Body of pancreas (tissue), 4 donors: ENCODE measurements at places on chromosomes 12 and 14. TPM values are rescaled to one million over a fixed set of nuclear protein-coding genes. Genes with fewer than 3 reads are reported as not detected.

DNA sequence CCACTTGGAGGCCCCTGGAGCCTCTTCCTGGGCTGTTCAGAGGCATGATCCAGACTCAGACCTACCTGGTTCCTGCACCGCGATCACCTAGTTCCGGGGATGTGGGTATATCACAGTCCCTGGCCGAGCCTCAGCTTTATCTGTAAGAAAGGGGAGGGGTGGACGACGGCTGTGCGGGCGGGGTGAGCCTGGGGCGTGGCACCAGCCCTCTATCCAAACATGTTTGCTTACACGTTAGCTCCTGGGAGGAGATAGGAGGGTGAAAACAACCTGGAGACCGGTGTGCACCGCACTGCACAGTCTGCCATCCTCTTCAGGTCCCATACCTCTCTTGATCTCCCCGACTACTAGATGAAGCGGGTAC is 1.2 kb downstream of the ANKRD9 start:
- peak; percentile 67 for DNase-seq

DNA sequence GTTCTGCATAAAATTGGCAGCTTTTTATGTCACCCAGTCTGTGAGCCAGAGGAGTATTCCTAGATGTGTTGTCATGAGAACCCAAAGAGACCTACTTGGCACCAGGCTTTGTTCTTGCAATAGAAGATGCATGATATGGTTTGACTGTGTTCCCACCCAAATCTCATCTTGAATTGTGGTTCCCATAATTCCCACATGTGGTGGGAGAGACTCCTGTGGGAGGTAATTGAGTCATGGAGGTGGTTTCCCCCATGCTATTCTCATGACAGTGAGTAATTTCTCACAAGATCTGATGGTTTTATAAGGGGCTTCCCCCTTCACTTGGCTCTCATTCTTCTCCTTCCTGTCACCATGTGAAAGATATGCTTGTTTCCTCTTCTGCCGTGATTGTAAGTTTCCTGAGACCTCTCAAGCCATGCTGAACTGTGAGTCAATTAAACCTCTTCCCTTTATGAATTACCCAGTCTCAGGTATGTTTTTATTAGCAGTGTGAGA is 572.0 kb upstream of the ATP2B1 start:
- no peak for DNase-seq

GRCh38 chr14:100652744-100653143 is 65.5 kb upstream of the BEGAIN start:
- no peak for DNase-seq

- DNase-seq = no peak
Observed at GRCh38 chr12:120013659-120014380, 24.8 kb downstream of the BICDL1 start.

- DNase-seq = peak; percentile 70
Observed at GRCh38 chr12:82527165-82527780, 159.4 kb upstream of the TMTC2 start.

DNA sequence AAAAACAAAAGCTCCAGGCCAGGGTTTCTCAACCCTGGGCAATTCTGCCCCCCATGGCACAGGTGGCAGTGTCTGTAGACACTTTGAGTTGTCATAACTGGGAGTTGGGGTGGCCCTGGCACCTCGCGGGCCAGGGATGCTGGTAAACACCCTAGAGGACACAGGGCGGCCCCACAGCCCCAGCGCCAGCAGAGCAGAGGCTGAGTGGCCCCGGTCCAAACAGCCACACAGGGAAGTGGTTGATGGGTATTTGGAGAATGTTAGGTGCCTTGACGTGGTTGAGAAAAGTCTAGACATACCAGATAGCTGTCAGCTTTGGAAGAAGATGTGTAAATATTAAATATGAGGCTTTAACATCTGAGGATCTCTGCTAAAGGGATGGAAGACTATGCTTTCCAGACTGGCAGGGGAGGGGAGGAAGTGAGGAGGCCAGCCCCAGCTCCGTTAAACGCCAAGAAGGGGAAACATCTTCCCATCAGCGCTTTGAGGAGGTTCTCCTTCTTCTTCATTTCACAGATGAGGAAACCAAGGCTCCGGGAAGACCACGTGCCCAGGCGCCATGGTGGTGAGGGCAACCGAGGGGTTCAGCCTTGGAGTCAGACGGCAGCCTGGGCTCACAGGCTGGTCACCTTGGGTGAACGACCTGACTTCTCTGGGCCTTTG is 103.7 kb downstream of the SCARB1 start:
- DNase-seq = no peak

- no peak for DNase-seq
Observed at GRCh38 chr12:45974171-45974719, 16.1 kb downstream of the SCAF11 start.

GRCh38 chr14:105425823-105426247 is 6.2 kb downstream of the MTA1 start:
- no peak for DNase-seq

GRCh38 chr14:81312289-81312876 is 87.7 kb downstream of the STON2 start:
- no peak for DNase-seq

DNA sequence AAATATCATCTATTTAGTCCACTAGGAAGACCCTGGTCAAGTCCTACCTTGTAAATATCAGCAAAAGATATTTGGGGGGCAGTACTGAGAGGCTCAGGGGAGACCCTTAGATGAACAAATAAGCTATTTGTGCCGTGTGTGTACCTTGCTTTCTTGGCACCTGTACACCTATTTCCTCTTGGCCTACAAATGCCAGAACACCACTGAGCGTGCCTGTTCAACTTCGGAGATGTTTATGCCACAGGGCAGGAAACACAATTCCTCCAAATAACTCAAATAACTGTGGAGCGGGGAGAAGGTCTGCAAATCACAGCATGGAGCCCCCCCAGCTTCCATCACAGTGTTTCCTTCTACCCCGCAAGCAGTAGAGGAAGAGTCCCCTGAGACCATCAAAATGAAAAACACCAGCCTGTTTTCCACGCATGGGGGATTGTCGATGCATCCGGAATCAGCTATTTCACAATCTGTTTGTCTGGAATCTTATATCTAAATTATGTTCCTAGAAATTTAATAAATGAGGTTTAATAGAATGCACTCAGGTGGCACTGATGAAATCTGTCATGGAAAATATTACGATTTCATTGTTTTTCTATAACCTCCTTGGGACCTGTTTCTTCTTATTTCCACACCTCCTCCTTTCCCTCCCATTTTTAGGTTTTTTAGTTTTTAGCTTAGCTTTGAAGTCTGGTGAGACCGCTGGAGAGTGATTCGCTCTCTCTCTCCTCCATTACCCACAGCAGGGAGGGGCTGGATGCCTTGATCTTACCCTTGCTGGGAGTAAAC is 254.0 kb upstream of the SRRM4 start:
- DNase-seq = no peak

- peak; percentile 66 for DNase-seq
Observed at GRCh38 chr12:49550693-49551252, 11.9 kb downstream of the KCNH3 start.

DNA sequence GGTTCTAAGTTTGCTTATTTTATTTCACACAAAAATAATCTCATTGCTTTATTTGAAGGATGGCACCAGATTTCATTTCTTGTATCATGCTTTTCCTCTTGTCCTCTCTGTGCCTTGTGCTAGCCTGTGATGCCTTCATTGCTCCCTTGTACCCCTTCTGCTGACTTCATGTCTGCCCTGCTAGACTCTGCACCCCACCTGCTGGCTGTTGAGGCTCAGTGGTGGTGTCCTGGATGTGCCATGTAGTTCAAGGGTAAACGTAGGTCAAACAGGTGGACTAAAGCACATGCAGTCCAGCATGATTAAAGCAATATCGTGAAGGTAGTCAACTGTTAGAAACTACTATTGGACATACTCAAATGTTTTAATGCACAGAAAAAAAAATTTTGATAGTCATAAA is 21.6 kb downstream of the MRPS35 start:
- DNase-seq = no peak

DNA sequence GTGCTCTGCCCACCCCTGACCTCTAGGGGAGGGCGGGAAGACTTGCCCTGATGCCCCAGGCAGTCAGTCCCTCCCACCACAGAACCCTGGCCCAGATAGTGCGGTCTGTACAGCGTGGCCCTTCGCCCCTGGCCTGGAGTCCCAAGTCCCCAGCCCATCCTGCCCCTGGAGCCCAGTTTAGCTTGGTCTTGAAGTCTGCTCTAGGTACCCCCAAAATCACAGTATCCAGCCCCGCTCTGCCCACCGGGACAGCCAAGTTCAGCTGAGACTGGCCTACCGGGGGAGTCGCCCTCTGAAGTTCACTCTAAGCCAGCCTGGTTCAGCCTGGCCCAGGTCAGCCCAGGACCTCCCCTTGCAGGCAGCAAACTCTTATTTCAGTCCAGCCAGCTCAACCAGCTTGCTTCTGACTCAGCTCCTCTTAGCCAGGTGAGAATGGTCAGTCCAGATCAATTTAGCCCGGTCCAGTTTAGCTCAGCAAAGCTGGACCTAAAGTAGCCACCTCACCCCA is 75.9 kb downstream of the TMEM121 start:
- DNase-seq = no peak

GRCh38 chr12:91846466-91847055 is 299.1 kb downstream of the BTG1 start:
- no peak for DNase-seq

DNA sequence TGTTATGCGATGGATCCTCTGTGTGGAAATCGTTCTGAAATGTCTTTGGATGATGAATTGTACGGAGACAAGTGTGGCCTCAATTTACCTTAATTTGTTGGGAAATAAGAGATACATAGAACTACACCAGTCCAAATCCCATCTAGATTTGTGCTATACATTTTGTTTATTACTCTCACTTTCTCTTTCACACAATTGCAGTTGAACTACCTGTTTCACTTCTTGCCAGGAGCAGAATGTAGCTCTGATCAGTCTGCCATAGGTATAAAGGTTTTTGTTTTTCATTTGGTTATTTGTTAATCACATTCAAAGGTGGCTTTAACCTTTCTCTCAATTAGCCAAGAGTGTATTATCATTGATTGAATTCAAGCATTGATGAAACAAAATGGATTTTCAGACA is 268.2 kb downstream of the SNAPC1 start:
- DNase-seq = no peak

GRCh38 chr14:102231476-102232347 is 73.3 kb downstream of the MOK start:
- DNase-seq = no peak

- no peak for DNase-seq
Observed at GRCh38 chr12:13471471-13471870, 274.9 kb downstream of the EMP1 start.

GRCh38 chr12:80188576-80188975 is 89.2 kb downstream of the OTOGL start:
- no peak for DNase-seq

DNA sequence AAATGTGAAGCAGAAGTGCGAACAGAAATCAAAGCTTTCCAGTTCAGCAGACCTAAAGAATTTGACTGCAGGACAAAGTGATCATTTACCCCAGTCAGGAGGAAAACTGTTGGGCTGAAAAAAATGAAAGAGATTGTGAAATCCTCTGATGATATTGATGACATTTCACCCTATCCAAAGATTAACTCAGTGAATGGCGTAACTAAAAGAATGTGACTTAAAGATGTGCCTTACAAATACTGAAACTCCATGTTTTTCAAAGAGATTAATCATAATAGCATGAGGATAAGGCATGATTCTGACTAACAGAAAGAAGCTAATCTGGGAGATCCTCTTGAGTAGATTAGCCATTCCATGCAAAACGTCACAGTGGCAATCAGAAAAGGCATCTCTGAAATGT is 225.6 kb downstream of the DUSP6 start:
- DNase-seq = no peak

GRCh38 chr14:86627080-86627479 is 1097.1 kb downstream of the FLRT2 start:
- no peak for DNase-seq

- no peak for DNase-seq
Observed at GRCh38 chr12:93261505-93262094, 116.1 kb upstream of the NUDT4 start.

GRCh38 chr12:44570036-44570583 is 306.0 kb downstream of the NELL2 start:
- no peak for DNase-seq

GRCh38 chr14:51950007-51950406 is 39.3 kb upstream of the RTRAF start:
- DNase-seq = no peak

GRCh38 chr12:110698171-110698902 is 9.4 kb upstream of the HVCN1 start:
- DNase-seq = peak; percentile 85

DNA sequence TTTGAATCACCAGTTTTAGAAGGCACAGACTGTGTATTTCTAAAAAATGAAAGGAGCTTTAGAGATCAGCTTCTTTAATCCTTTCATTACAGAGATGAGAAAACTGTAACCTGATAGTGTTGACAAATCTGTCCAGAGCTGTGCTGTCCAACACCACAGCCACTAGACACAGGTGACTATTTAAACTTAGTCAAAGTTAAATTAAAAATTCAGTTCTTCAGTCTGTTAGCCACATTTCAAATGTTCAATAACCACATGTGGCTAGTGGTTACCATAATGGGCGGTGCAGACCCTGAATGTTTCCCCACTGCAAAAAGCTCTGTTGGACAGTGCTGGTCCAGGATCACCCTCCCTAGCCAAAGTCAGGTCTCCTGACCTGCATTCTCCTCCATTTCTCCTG is 21.6 kb downstream of the DAD1 start:
- no peak for DNase-seq

DNA sequence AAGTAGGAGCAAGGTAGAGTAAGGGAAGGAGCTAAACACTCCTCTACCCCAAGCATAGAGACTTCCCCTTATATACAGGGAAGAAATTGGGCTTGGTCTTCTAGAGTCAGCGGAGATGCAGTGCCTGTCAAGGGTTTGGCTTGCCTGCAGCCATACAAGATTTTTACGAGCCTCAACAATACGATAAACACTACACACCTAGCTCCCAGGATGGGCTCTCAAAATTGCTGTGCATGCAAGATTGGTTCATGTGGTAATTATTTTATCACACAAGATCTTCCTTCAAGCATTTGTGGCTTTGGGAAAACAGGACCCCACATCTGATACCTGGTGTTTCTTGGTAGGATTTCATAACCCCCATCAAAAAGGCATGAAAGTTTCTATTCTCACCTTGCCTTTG is at the start of gene KRT1:
TSS of gene KRT1 (minus strand) at position 45 of the 400 bp plus-strand sequence. CDS start 59 bp downstream, outside the sequence.
- no peak for DNase-seq

- no peak for DNase-seq
Observed at GRCh38 chr14:23877111-23877510, 76.5 kb upstream of the DHRS4 start.

GRCh38 chr12:22803725-22804124 is 178.8 kb downstream of the ETNK1 start:
- DNase-seq = no peak

GRCh38 chr14:96129128-96129736 is 75.4 kb upstream of the BDKRB2 start:
- DNase-seq = no peak

Gene KRT78
- not detected for total RNA-seq

Gene OTX2
- total RNA-seq = not detected

Gene GPRC5A
- total RNA-seq = 1.6 TPM

Gene SOAT2
- not detected for total RNA-seq

Gene MED13L
- total RNA-seq = 65.9 TPM

Gene CLMN
- total RNA-seq = 54.7 TPM

Gene CLECL1
- total RNA-seq = not detected

Gene SLC6A15
- not detected for total RNA-seq

Gene ACSM4
- not detected for total RNA-seq

Gene CEP170B
- 41.9 TPM for total RNA-seq

Gene KERA
- not detected for total RNA-seq

Gene ZDHHC22
- total RNA-seq = not detected
